ENCODE measurements at places on chromosomes 6 and 20.

GRCh38 chr6:168387911-168388310 is 53.1 kb upstream of the SMOC2 start:
- DNase-seq = no peak

DNA sequence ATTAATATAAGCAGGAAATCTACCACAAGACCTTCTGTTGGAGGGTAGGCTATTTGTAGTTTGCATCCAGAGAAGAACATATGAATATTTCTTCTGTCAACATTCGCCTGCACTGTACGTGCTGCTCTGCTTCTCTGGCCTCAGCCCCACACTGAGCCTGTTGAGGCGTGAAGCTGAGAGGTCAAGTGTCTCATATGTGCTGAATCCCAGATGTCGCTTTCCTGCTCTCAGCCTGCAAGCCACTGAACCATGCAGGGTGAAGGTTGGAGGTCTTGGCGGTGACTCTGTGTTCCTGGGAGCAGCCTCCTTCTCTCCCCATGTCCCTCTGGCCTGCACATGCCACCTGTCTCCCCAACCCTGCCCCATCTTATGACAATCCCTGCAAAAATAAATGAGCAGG is 83.6 kb downstream of the TMEM170B start:
- no peak for DNase-seq

DNA sequence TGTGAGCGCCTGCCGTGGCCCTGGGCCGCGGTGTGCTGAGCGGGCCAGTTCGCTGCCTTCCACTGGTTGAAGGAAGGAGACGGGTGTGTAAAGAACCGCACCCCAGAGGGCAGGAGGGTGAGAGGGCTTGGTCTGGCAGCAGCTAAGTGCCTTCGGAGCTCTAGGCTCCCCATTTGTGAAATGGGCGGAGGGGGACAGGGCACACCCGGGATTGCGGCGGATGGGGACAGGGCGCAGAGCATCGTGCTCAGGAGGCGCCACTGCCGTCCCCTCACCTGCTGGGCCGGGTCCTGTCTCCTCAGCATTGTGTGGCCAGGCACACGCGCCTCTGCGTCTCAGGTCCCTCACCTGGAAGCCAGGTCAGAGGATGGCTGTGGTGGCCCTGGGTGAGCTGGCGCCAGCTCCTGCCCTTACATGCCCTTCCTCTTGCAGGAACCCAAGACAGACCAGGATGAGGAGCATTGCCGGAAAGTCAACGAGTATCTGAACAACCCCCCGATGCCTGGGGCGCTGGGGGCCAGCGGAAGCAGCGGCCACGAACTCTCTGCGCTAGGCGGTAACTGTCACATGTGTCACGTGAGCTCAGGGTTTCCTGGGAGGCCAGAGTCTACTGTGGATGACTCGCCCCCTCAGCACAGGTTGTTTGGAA is 3.1 kb downstream of the ADRM1 start:
- no peak for DNase-seq

DNA sequence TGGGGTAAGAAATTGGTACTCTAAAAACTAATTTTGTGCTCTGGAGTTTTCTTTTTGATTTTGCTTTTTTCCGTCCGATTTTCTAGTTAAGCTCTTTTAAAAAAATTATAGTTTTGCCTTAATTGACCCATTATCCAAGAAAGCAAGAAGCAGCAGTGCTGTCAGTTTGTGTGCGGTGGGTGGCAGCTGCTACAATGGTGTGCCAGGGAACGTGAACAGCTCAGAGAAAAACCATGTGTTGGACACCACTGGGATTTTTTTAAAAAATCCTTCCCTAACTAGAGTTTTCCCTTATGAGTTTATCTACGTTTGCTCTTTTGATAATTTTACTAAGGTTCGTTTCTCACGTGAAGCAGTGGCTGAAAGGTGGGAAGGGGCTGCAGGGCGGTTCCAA is 8.0 kb downstream of the MAP3K5 start:
- DNase-seq = no peak

DNA sequence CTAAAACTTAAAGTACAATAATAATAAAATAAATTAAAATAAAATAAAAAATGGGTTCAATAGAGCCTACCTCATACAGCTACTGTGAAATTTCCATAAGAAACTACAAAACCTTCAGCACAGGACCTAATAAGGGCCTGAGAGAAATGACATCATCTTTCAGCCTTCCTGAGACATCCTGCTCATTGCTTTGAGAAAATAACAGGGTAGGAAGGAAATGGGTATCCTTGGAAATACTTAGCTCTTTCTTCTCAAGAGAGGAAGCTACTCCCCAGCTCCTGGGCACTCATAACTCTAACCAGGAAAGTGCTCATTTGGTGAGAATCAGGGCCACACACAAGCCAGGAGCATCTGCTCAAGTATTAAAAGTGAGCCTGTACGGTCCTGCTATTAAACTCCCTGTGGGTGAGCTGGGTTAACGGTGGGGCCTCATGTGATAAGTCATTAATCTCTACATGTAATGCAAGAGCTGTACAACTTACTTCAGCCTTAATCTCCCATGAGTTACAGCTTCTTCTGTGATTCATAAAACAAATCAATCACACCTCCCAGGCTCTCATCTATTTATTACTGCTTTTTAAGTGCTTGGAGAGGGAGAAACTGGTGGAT is 141.4 kb downstream of the MAFB start:
- no peak for DNase-seq

DNA sequence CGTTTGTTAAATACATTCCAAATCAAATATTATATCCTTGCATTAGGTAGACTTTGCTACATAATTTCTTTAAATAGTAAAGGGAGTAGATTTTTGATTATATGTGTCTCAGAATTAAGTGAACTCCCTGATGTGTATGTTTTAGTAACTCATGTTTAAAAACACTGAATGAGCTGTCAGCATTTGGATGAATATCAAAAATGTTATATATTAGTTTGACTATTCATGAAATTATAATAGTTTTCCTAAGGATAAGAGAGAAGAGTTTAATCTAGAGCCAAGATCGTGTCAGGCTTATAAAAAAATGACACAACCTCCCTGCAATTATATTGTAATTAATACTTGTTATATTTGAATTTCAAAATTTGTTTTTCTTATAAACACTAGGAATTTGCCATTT is 195.2 kb downstream of the COL19A1 start:
- DNase-seq = no peak

GRCh38 chr6:158666628-158667359 is 16.9 kb downstream of the SYTL3 start:
- no peak for DNase-seq

DNA sequence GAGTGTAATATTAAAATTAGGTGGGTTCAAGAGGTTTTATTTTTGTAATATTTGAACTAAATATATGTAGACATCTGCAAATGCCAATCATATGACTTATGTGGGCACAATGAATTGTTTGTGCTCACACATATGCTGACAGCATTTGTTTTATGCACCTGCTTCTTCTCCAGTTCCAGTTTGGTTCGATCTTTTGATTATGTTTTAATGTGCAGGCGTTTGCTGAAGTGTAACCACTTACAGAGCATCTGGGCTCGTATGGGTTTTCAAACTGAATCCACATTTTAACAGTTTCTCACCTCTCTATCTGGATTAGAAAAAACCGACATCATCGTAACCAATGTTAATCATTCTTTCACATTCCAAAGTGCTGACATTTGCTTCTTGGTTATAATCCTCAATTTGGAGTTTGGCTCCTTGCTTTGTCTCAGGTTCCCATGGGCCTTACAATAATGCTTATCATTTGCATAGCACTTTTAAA is 129.1 kb upstream of the SPACA1 start:
- DNase-seq = no peak

- no peak for DNase-seq
Measured at GRCh38 chr6:75870389-75870788, 121.3 kb downstream of the MYO6 start.

GRCh38 chr6:167963589-167964057 is 33.8 kb upstream of the KIF25 start:
- no peak for DNase-seq

GRCh38 chr6:32558426-32559057 is 28.5 kb upstream of the HLA-DRB5 start:
- no peak for DNase-seq

- DNase-seq = no peak
Measured at GRCh38 chr6:71490876-71491275, 202.3 kb downstream of the OGFRL1 start.

DNA sequence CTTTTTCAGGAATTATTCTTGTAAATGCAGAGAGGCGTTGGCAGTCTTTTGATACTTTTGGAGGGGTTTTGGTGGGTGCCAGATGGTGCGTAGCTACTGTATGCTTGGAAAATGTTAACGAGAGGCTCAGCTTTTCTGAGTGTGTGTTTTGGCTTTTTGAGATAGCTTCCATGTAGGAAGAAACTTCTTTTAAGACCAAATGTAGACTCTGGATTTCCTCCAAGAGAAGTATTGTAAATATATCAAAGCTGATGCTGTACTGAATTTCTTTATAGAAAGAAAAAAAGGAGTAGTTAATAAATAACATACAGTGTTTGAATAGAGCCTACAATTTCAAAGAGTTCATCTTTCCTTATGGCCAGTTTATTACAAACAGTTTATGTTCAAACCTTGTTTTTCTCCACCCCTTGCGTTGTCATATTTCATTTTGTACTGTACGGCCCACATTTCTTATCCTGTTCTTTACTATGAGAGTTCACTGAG is 16.7 kb downstream of the TIAM2 start:
- no peak for DNase-seq

- DNase-seq = no peak
Measured at GRCh38 chr20:33964441-33964840, 29.3 kb upstream of the RALY start.

- DNase-seq = no peak
Measured at GRCh38 chr6:72348926-72349325, 272.9 kb upstream of the KCNQ5 start.

DNA sequence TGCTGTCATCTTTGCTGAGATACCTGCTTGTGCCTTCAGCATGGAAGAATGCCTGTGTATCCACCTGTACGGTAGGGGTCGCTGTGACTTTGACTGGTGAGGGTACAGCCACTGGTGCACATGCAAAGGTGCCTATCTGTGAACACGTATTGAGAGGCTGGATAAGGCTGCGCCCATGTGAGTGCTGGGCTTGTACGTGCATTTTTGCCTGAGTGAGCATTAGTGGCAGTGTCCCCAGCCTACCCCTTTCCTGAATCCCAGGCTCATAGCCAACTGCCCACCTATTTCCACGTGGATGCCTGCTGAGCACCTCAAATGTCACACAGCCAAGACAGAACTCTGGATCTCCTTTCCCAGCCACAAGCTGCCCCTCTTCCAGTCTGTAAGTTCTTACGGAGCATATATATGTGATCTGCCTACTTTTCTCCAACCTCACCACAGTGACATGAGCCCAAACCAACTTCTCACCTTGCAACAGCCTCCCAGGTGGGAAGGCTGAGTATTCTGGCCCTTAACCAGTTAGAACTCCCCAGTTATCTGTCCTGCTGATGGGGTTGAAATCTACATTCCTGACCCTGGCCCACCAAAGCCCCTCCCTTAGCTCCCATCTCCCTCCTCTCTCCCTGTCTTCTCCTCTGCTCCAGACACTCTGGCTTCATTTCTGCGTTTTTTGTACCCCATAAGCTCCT is 1.1 kb upstream of the SLC2A10 start:
- DNase-seq = no peak

DNA sequence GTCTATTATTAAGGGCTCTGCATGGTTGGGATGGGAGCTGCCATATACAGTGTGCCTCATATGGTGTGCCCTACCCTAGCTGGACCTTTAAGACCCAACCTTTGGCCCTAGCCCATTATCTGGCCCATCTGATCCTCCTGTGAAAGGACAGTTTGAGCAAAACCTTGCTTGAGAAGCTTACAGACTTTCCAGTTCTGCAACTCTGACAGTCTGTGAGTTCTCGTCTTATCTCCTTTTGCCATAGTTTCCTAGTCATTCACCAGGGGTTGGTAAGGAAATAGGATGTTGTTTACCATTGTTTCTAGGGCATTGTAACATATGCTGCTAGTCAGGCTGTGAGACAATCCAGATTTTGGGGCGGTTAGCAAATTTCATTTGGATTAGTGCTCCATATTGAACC is 17.2 kb downstream of the CTNNBL1 start:
- DNase-seq = no peak

DNA sequence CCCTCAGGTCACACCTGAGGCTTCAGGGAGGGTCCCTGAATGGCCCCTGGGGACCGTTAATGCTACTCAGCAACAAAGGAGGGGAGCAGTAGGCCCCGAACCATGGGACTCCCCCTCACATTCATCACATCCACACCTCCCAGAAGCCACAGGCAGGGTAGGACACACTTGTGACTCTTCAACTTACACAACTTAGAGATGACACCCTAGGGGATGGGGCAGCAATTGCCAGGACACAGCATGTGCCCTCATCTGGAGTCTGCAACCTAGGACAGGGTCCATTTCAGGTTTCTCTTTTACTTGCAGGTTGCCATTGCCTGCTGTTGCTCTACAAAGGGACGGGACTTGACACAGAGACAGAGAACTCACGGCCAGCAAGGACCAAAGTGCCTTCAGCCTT is 770 bp downstream of the ULBP3 start:
- DNase-seq = no peak

DNA sequence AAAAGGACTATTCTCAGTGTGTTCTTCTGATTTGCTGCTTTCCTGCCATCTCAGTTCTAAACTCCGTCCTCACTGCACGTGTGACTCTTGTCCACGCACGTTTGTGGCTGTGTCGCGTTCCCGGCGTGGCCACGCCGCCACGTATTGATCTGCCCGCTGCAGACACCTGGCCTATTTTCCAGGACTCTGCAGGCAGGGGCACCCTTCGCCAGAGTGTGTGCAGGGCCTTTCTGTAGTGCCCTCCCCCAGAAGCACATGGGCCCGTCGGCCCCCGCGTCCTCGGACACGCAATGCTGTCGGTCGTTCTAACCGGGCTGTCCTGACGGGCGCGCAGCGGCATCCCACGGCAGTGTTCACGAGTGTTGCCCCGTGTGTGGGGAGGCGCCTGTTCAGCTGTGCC is 87.6 kb downstream of the YTHDF1 start:
- no peak for DNase-seq

DNA sequence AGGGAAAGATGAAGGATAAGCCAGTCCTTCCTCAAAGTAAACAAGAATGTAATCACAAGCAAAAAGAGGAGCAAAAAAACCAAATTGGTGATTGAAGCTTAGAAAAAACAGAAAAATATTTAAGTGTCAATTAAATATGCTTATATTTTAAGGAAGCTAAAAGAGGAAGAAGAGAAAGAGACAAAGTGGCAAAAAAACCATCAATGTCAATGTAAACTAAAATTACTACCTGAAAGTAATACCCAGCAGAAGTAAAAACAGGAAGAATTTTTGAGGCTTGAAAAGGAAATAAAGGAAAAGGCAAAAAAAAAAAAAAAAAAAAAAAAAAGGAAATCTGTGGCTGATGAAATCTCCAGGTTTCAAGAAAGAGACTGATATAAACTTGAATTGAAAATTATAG is 36.2 kb upstream of the OGFRL1 start:
- DNase-seq = no peak

- DNase-seq = no peak
Measured at GRCh38 chr6:4320860-4321259, 185.5 kb upstream of the ECI2 start.

DNA sequence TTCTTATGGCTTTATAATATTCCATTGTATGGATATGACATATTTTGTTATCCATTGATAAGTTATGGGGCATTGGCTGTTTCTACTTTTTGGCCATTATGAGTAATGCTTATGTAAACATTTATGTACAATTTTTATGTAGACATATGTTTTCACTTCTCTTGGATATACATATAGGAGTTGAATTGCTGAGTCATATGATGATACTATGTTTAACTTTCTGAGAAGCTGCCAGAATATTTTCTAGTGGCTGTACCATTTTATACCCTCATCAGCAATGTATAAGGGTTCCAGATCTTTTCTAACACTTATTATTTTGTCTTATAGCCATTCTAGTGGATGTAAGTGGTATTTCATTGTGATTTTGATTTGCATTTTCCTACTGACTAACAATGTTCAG is 23.1 kb downstream of the OTOR start:
- no peak for DNase-seq
